CD4-positive, alpha-beta T cell treated with Interferon alpha-2 for 1 hour (primary cell): ENCODE measurements at places on chromosomes 1 and 21.

DNA sequence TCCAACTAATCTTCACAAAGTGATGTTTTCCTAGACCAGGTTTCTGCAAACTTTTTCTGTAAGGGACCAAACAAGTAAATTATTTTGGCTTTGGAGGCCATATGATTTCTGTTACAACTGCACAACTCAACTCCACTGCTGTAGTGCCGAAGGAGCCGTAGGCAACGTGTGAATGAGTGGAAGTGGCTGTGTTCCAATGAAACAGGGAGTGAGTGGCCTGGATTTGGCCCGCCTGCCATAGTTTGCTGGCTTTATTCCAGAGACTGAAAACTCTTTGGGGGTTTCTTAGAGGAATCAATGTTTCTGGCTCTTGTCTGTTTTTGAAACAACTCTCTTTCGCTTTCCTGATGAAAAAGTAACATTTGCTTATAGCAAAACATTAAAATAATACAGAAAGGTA lies 12.6 kb upstream of the ACTL8 start:
- DNase-seq, result no peak

GRCh38 chr1:209107535-209107934 lies 476.0 kb upstream of the CAMK1G start:
- no peak for DNase-seq

- no peak for DNase-seq
Measured at GRCh38 chr1:19949016-19949415, 25.6 kb upstream of the PLA2G2E start.

- DNase-seq, result no peak
Measured at GRCh38 chr1:115546846-115547245, 94.9 kb upstream of the VANGL1 start.

DNA sequence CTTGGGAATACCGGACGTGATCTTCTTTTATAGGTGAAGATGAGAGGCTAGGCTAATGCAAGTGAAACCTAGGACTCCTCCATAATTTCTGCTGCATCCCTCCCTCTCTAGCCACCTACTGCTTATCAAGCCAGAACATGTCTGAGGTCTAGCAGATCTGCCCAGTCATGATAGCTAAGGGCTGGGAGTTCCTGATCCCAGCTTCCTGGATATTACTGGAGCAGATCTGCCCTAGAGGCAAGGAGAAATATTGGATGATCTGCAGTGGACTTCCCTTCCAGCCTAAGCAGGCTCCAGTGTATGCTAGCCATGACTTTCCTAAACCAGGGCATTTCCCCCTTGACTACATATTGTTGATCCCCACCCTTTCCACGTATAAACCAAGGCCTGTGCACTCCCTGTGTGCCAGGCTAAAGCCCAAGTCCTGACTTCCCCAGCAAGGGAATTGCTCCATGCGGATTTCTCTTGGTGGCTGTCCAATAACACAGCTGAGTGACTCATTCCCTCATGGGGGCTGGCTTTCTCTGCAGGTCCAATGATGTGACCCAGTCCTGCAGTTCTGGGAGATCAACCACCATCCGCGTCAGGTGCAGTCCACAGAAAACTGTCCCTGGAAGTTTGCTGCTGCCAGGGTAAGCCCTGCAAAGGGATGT lies 15.5 kb upstream of the SARS1 start:
- no peak for DNase-seq

- DNase-seq, result no peak
Measured at GRCh38 chr1:39695016-39695415, 3.8 kb upstream of the HPCAL4 start.

DNA sequence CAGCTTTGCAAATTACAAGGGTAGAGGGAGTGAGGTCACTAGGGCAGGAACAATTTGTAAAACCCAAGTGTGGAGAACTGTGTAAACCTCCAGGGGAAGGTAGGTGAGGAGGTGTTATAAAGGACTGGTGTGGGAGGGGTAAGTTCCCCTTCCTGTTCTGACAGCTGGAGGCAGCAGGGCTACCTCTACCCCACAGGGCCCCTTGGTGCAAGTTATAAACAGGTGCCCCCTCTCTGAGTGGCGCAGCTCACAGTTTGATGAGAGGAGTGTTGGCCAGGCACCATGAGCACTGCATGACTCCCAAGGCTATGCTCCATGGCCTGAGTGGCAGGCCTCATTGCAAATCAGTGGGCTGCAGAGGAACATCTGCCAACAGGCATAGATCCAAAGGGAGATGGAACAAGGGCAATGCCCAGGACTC lies 41.0 kb downstream of the MFSD2A start:
- DNase-seq, result peak; percentile 11

- no peak for DNase-seq
Measured at GRCh38 chr1:99474350-99474893, 171.5 kb upstream of the PALMD start.

- no peak for DNase-seq
Measured at GRCh38 chr1:53304527-53304926, 23.3 kb downstream of the LRP8 start.

DNA sequence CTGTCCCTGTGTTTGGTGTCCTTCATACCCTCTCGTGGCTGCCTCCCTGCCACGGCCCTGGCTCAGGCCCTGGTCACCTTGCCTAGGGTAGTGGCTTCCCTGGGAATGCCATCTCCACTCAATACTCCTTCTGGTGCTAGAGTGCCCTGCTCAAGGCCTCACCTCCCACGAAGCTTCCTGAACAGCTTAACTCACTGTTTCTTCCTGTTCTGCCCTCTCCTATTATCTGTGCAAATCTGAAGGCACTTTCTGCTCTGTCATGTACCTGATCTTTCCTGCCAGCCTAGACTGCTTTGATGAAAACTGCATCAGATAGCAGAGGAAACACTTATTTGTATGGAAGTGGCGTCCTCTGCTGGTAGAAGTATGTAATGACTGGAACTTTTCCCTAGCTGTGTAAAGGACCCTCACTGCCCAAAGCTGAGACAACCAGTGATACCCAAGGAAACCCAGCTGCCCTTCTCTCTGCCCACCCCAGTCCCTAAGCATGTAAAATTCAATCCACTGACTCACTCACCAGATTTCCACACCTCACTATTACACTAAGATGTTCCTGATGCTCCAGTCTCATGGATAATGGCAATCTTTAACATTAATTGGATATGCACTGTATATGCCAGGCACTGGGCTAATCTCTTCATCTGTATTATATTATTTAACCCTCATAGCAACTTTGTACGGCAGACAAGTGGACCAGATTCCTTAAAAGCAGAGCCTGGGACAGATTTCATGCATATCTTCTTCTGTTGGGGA lies 36.2 kb upstream of the BTG2 start:
- DNase-seq, result peak; percentile 84

DNA sequence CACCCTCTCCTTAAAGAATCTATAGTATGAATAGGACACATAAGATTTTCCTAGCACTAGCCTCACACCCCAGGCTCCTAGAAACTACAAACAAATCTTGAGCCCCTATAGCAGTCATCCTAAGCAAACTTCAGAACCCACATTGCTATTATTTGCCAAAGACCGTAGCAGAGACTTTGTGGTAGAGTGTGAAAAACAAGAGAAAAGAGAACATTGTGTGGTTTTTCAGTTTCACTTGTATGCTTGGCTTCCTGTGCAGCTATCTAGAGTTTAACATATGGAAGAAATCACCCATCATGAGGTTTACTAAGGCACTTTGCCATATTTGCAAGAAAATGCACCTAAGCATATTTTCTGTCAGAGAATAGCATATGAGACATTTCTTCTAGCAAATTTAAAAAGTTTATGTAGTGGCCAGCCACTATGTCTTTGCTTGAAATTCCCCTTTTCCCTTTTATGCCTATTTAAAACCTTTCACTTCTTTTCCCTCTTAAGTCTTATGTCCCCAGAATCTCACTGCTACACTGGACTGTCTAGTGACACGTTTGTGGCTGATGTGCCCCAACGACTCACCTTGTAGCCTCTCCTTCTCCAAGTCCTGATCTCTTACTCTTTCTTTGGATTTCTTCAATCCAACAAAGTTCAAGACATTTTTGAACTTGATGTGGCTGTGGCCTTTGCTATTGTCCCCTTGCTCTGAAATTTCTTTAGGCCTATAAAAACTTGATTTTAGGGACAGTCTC lies 25.6 kb downstream of the CCDC190 start:
- DNase-seq, result no peak

DNA sequence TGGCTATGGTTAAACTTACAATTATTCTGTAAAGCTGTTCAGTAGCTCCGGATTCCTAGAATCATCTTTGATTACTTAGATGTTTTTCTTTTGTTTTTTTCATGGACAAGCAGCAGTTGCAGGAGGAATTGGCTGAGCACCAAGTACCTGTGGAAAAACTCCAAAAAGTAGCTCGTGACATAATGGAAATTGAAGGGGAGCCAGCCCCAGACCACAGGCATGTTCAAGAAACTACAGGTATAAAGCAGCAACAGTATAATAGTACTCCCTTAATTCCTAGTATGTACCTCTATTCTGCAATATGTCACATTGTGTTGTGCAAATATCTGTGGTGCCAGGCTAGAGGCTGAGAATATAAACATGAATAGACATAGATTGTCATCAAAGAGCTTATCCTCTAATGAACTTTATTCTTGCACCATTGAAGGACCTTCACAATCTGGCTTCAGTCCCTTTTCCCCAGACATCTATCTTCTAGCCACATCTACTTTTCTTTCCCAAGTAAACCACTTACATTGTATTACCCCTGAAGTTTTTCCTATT lies 132.3 kb upstream of the BMP8A start:
- DNase-seq, result no peak

DNA sequence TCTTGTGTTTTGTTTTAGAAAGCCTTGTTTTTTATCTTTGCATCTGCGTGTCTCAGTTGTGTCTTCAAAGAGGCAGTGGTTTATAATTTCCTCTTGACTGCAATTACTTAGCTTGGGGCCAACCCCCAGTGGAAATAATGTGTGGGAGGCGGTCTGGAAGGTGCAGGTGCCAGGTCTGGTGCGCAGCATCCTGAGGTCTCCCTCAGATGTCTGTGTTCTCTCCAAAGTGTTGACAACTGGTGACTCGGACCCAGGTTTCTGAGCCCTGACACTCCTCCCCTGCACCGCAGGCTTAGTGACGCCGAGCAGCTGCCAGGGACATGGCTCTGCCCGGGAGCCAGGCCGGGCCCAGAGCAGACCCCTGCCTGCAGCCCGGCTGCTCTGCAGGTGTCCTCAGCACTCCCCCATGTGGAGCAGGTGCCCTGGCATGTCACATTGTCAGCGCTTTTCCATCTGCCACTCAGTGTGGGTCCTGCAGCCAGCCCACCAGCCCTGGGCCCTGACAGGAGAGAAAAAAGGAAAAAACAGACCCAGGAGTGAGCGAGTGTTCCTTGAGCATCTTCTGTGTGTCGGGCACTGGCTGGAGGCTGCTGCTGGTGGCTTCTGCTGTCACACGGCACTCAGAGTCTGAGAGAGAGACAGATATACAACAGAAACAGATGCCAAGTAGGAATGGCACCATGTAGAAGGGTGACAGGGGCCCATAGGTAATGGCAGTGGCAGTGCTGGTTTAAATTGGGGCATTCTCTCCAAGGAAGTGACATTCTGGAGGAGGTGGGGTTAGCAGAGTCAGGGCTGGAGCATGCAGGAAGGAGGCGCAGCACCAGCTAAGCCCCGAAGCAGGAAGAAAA lies 24.8 kb upstream of the SELENON start:
- DNase-seq, result peak; percentile 82

GRCh38 chr1:203011582-203011981 lies 4.4 kb downstream of the TMEM183A start:
- DNase-seq, result no peak

DNA sequence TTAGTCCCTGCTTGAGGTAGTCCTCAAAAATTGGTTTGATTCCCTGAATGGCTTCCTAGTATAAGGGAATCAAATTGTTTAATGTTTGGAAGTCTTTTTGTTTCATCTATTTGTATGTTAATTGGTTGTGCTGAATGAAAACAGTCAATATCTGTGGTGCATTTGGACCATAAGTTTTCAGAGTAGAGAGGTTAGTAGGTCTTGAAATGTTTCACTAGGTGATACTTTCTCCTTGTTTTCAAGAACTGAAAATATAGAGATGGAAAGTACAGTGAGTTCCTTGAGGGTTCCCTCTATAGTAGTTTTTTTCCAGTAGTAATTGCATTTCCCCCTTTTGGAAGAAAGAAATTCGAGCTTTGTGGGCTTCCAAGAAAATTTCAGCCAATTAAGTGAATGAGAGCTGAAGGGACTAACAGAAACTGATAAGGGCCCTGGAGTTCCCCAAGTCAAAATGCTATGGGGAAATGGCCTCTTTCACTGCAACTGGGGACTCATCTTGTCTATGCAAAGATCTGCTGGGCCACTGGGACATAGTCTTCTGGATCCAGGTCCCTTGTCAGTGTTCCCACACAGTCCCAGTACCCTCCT lies 18.6 kb upstream of the CEP350 start:
- DNase-seq, result no peak

DNA sequence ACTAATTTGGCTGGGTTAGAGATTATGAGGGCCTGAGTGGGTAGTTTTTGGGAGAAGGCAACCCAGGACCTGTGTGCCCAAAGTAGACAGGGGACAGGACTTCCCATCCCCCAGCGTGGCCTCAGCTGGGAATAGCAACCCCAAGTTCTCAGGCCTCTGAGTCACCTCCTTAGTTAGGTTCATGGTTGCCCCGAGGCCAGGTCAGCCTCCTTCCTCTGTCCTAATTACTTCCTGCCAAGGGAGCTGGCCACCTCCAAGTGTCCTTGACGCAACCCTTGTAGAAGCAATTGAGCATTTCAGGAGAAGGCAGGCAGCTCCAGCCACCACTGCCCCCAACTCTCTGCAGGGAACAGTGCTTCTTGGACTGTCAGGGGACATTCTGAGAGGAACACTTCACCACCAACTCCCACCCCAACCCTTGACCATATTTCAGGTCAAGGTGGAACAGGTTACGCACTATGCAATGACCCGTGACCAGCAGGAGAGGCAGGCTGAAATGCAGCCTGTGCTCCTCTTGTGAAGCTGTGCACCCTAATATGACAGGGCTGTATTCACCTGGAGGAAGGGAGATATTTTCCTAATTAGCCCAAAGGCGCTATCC lies 5.1 kb upstream of the NT5C1A start:
- no peak for DNase-seq

DNA sequence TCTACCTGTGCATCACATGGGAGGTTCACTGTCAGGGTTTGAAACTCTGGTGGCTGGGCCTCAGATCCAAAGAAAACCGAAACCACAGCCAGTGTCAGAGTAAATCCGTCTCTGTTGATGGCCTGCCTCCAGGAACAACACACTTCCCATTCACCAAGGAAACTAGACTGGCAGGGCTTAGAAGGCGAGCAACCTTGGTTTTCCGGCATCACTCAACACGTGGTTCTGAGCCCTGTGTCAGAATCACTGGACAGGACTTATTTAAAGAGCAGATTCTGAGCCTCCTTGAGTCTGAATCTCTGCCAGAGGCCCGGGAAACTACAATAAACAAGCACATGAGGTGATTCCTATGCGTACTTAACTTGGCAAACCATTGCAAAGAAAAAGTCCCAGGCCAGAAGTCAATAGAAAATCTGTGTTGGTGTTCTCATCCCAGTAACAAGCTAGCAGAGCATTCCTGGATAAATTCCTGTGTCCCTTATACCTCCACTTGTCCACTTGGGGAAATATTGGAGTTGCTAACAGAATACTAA lies 70.0 kb downstream of the KCTD3 start:
- DNase-seq, result no peak
